ENCODE measurements at places on chromosomes 11 and 22.

- DNase-seq, result no peak
Measured at GRCh38 chr22:42883121-42883520, 26.0 kb upstream of the ARFGAP3 start.

GRCh38 chr11:61123775-61124571 lies 21.7 kb downstream of the CD5 start:
- DNase-seq, result no peak

- no peak for DNase-seq
Measured at GRCh38 chr22:49712195-49712791, 115.4 kb downstream of the BRD1 start.

- DNase-seq, result no peak
Measured at GRCh38 chr11:10669258-10670033, 24.1 kb downstream of the IRAG1 start.

All from SW 1271 (cell line).